ENCODE measurements at places on chromosomes 2 and 18.

GRCh38 chr2:178008636-178009289 lies 63.8 kb downstream of the PDE11A start:
- peak; percentile 60 for DNase-seq

DNA sequence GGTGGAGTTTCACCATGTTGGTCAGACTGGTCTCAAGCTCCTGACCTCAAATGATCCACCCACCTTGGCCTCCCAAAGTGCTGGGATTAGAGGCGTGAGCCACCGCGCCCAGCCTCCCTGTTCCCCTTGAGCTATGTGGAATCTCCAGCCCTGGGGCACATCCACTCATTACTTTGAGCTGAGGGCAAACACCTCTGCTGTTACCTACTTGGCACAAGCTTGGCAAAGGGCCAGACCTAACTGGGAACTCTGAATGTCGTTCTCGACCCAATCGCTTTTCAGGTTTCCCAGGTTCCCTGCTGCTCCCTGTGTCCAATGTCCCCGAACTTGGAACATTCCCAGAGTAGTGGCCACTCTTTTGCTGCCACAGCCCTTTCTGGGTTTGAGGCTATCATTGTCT lies 40.6 kb downstream of the CHST10 start:
- no peak for DNase-seq

GRCh38 chr2:100731535-100731981 lies 88.4 kb upstream of the NPAS2 start:
- DNase-seq, result no peak

GRCh38 chr18:3879836-3880120 lies 429.8 kb downstream of the TGIF1 start:
- no peak for DNase-seq

GRCh38 chr18:48215876-48216638 lies 193.1 kb downstream of the ZBTB7C start:
- no peak for DNase-seq

- no peak for DNase-seq
Measured at GRCh38 chr18:44213293-44213692, 467.4 kb upstream of the SETBP1 start.

GRCh38 chr2:240721596-240722180 lies 30.0 kb downstream of the AQP12A start:
- no peak for DNase-seq

DNA sequence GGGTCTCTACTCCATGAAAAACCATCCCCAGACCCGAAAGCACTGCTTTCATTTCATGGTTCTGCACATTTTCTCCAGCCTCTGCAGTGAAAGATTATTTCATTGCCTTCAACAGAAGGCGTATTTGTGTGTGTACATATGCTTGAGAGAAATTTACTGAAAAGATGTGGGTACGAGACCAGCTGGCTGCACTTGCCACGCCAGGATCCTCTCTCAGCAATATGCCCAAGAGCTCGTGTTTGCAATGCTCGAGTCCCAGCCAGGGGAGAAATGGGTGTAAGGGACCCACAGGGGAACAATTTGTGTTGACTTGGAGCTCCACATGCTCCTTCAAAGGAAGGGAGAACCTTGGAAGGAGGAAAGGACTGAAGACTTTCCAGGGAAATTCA lies 37.3 kb downstream of the TMEM177 start:
- no peak for DNase-seq

DNA sequence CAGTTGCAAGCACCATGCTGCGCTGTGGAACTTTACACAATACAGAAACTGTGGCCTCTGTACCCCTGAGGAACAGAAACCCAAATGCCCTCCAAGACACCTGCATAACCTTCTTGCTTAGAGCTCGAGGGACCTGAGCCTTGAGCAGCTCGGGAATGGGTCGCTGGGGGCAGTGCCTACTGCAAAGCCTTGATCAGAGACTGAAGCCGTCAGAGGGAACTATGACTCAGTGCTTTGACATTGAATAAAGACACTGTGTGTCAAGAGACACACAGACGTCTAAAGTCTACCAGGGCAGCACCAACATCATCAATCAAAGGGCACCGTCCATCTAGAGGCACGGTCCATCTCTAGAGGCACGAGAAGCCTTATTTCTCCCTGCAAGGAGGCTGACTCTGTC lies 30.6 kb downstream of the GPR45 start:
- DNase-seq, result no peak

- no peak for DNase-seq
Measured at GRCh38 chr2:1588978-1589621, 155.2 kb downstream of the PXDN start.

DNA sequence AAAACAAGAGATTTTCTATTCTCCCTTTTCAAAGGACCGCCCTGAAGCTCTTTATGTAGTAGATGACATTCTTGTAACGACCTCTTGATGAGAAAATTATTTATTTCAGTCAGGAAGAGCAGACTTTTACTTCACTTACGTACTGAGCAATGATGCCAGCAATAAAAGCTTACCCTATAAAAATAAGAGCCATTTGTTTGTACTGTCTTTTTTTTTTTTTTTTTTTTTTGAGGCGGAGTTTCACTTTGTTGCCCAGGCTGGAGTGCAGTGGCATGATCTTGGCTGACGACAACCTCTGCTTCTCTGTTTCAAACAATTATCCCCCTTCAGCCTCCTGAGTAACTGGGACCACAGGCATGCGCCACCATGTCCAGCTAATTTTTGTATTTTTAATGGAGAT lies 39.2 kb downstream of the CRIM1 start:
- DNase-seq, result no peak

DNA sequence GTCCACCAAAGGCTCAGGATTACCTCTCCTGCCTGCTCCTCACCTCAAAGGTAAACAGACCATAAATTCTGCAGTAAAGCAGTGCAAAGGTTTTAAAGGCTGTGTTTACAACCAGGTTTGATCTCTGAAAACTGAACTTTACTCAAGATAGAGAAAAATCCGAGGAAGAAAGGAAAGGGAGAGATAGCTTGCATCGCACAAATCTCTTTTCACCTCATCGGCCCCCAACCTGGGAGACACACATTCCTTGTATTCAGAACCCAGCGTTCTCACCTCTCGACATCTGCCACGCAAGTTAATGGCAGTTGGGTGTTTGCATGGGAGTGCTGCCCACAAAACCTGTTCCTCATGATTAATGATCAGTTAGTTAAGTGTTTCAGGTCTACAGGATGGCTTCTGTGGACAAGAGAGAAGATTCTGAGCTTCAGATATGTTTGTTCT lies 72.6 kb downstream of the GATA6 start:
- no peak for DNase-seq

GRCh38 chr18:54774981-54775665 lies 53.2 kb upstream of the RAB27B start:
- DNase-seq, result peak; percentile 73

- peak; percentile 26 for DNase-seq
Measured at GRCh38 chr18:27363872-27364271, 178.8 kb upstream of the CHST9 start.

- DNase-seq, result no peak
Measured at GRCh38 chr18:27120246-27120645, 64.9 kb downstream of the CHST9 start.

- DNase-seq, result no peak
Measured at GRCh38 chr2:96113367-96113677, 3.0 kb downstream of the ADRA2B start.

- DNase-seq, result no peak
Measured at GRCh38 chr2:190110131-190110530, 47.6 kb upstream of the MSTN start.

- no peak for DNase-seq
Measured at GRCh38 chr2:241298673-241299072, 16.8 kb downstream of the HDLBP start.

GRCh38 chr2:120758181-120759144 lies 22.8 kb downstream of the GLI2 start:
- DNase-seq, result peak; percentile 92

- no peak for DNase-seq
Measured at GRCh38 chr2:155021618-155022017, 323.1 kb downstream of the KCNJ3 start.

GRCh38 chr2:207498427-207498826 lies 31.3 kb upstream of the CREB1 start:
- no peak for DNase-seq

- DNase-seq, result no peak
Measured at GRCh38 chr2:137321566-137321965, 556.2 kb downstream of the THSD7B start.

GRCh38 chr18:55405893-55406406 lies 182.0 kb downstream of the TCF4 start:
- peak; percentile 88 for DNase-seq

GRCh38 chr2:197092431-197092830 lies 165.9 kb upstream of the PGAP1 start:
- peak; percentile 65 for DNase-seq

GRCh38 chr2:160513120-160513519 lies 19.5 kb upstream of the RBMS1 start:
- DNase-seq, result no peak

DNA sequence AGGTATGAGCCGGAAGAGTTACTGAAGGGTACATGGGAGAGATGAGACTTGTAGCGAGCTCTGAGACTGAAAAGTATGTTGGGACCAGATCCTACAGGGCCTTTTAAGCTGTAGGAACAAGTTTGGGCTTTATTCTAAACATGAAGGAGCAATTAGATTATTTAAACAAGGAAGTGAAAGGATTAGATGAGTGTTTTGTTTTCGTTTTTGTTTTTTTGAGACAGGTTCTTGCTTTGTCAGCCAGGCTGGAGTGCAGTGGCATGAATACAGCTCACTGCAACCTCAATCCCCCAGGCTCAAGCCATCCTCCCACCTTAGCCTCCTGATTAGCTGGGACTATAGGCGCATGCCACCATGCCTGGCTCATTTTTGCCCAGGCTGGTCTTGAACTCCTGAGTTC lies 110.7 kb downstream of the C1D start:
- DNase-seq, result no peak

- DNase-seq, result no peak
Measured at GRCh38 chr2:135909976-135910375, 33.7 kb upstream of the MCM6 start.

- DNase-seq, result no peak
Measured at GRCh38 chr2:207515671-207516070, 14.1 kb upstream of the CREB1 start.

- DNase-seq, result no peak
Measured at GRCh38 chr2:231542136-231542535, 11.9 kb upstream of the NMUR1 start.

DNA sequence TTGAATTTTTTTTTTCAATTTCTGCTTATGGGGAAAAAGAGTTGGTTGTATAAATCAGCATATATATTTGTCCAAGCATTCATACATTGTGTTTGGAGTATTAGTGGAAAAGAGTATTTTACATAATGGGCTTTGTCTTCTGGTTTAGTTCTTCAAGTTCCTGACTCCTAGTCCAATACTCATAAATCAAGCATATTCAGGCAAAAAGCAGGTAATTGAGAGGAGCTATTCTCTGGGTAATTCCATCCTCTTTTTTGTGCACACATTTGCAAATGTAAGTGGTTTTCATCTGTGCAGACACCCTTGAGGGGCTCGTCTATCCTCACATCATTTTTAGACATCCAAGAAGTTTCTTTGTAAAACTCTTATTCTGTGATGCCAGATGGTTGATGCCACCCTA lies 337.2 kb downstream of the ARHGAP15 start:
- no peak for DNase-seq

DNA sequence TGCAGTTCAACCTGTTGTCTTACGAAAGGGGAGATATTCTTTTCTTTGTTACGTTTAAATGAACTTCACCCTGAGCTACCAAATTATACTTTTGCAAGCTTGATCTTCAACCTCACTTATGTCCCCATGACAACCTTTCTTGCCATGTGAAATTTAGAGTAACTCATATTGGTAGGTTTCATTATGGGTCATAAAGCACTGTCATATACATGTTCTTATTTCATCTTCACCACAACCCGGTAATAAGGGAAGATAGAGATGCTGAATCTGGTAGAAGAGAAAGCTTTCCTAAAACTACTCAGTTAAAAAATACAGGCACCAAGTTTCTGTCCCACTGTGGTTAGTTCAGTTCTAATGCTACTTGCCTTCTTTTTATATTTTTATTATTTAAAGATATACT lies 208.5 kb upstream of the NRP2 start:
- DNase-seq, result no peak

DNA sequence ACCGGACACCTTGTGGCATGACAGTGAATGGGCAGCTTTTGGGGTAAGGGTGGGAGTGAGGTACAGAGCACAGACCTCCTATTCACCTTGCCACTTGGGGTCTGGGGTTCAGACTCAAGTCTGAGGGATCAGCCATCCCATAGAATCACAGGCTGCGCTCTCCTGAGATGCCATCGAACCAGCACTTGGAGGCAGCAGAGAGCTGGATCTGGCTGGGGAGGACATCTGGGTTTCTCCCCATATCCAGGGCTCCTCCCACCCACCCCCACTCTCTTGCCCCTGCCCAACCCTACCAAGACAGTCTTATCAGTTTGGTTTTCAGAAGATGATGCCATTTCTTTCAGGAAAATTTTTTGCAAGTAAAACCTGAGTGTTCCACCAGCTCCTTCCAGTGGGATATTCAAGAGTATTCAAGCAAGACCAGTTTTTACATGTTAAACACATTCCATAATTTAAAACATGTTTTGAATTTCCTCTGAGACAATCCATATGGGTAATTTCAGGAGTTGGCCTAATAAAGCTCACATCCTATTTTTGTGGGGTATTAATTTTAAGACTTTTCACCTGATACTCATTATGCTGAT lies 29.2 kb upstream of the TEX44 start:
- DNase-seq, result peak; percentile 80

GRCh38 chr18:60385693-60386092 lies 13.1 kb upstream of the MC4R start:
- no peak for DNase-seq

DNA sequence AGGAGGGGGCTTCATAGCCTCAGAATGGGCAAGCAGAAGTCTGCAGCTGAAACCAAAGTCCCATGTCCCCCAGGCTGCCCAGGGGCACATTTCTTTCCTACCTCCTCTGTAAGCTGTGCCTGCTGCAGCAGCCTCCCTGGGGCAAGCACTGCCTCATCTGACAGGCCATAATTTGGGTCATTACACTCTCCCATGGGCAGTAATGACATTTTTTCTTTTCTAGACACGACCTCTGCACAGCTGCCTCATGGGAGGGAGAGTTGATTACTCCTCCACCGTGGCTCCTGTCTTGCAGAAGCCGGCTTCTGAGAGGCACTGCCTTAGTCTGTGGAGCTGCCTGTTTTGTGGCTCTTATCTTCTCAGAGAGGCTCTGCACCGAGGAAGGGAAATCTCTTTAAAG lies 268.9 kb downstream of the TDRD15 start:
- DNase-seq, result peak; percentile 74
